MM.1S (cell line): ENCODE measurements at places on chromosomes 3 and 15.

DNA sequence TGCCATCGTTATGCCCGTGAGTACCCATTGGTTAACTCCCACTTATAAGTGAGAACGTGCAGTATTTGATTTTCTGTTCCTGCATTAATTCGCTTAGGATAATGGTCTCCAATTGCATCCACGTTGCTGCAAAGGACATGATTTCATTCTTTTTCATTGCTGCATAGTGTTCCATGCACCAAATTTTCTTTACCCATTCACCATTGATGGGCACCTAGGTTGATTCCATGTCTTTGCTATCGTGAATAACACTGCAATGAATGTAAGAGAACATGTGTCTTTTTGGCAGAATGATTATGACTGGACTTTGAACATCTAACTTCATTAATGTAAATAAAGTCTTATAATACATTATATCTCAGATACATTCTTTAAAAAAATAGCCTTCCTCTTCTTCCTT lies 169.6 kb upstream of the CDIN1 start:
- no peak for DNase-seq

DNA sequence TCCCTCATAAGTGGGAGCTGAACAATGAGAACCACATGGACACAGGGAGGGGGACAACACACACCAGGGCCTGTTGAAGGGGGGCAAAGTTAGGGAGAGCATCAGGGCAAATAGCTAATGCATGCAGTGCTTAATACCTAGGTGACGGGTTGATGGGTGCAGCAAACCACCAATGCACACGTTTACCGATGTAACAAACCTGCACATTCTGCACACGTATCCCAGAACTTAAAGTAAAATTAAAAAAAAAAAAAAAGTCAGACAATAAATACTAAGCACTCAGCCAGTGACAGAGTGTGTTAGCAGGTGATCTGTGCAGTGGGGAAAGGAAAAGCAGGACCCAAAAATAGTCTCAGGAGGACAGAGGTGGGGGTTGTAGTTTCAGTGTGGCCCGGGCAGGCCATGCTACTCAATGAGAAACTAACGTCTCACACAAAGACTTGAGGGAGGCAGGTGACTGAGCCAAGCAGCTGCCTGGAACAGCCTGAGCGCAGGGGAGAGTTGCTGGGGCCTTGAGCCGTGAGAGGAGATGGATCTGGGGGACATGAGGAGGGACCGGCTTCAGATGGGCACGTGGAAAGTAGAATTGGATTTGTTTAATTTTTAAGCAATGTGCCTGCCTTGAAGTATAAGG lies 18.4 kb downstream of the ANKDD1A start:
- peak; percentile 91 for DNase-seq

- no peak for DNase-seq
These were observed 139.3 kb downstream of the ADAMTS17 start for GRCh38 chr15:100202309-100202960.

- DNase-seq, result peak; percentile 45
These were observed 418.3 kb downstream of the OTOL1 start for GRCh38 chr3:161914703-161915417.

GRCh38 chr3:162353414-162353813 lies 856.8 kb downstream of the OTOL1 start:
- DNase-seq, result no peak

GRCh38 chr3:158460926-158461325 lies 110.1 kb upstream of the MLF1 start:
- DNase-seq, result no peak

- no peak for DNase-seq
These were observed 10.2 kb upstream of the HHATL start for GRCh38 chr3:42712688-42713372.

- no peak for DNase-seq
These were observed 67.9 kb upstream of the TMEM115 start for GRCh38 chr3:50427217-50427616.

- no peak for DNase-seq
These were observed 3.6 kb upstream of the RASL12 start for GRCh38 chr15:65071381-65071811.

DNA sequence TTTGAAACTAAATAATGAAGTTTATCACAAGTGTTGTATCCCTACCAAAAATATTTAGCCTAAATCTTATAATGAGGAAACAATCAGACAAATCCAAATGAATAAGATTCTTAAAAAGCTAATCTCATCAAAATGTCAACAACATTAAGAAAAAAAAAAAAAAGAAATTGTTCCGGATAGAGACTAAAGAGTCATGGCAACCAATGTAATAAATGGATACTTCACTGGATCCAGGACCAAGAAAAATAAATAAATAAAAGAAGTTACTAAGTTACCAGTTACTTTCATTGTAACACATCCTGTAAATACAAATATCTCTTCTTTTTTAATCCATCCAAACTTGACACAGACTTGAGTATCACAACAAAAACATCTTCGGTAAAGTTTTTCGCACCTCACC lies 607 bp downstream of the MRPL47 start:
- DNase-seq, result no peak

GRCh38 chr3:31695280-31696008 lies 162.7 kb downstream of the STT3B start:
- DNase-seq, result no peak

- no peak for DNase-seq
These were observed 6.7 kb downstream of the PLOD2 start for GRCh38 chr3:146154316-146154715.

GRCh38 chr15:71116942-71117341 lies 1.7 kb downstream of the THSD4 start:
- DNase-seq, result no peak

DNA sequence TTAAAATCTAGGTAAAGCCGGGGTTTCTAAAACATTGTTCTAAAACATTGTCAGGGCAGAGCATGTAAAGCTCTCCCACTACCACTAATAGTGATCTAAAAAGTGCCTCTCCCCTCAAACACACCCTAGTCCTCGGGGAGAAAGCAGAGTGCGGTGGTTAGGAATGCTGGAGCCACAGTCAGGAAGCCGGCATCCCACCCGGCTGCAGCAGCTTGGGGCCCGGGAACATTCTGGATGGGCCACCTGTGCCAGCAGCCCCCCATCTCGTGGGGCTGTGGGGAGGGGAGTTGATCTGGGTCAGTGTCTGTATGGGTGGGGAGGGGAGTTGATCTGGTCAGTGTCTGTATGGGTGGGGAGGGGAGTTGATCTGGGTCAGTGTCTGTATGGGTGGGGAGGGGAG lies 176.9 kb downstream of the APBA2 start:
- no peak for DNase-seq

DNA sequence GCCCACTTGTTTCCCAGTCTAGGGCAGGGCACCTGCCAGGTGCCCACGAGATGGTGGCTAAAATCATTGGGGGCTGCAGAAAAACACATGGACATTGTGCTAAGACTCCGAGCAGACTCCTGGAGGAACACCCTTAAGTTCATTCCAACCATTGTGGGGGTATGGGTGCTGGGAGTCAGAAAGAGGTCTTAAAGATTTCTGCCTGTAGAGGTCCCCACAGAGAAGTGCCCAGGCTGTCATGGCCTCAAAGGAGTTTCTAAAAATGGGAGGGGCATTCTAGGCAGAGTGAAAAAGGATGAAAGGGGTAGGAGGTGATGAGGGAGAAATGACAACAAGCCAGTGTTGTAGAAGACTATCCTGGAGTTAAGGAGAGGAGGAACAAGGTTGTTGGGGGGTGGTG lies 17.1 kb downstream of the RBP1 start:
- DNase-seq, result no peak

GRCh38 chr3:159025733-159026132 lies 223.9 kb downstream of the MFSD1 start:
- no peak for DNase-seq

DNA sequence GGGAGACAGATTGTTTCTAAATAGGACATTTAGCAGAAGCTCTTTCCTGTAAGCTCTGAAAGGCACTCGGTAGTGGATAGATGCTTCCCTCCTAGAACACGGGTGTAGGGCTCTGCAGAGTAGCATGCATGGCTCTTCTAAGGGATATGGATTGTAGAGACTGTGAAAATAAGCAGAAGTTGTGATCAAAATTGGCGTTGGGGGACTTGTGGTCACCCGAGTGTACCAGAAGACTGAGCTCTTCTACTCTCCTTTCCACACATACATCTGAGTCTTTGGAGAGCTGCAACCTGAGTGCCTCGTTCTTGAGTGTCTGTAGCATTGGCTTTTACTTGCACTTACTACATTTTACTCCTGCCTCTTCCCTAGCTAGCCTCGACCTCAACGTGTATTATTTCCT lies 197.7 kb downstream of the LPP start:
- DNase-seq, result no peak

- peak; percentile 56 for DNase-seq
These were observed 17.6 kb downstream of the ACAD11 start for GRCh38 chr3:132641837-132642538.

DNA sequence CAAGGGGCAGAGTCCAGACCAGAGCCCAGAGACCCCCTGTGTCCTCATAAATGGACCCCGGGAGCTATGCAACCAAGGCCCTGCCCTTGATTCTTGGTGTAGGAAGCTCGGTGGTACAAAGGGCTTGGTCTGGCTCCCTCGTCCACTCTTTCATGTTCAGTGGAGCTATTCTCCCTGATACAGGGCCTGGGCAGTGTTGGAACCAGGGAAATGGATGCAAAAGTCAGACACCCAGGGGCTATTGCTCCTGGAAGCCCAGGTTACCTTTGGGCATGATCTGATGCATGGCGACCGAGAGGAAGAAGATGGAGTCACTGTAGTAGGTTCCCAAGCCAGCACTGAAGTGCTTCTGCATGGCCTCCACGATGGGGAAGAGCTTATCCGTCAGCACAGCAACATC lies 44.5 kb downstream of the XXYLT1 start:
- peak; percentile 1 for DNase-seq

GRCh38 chr15:41848631-41849030 lies 10.0 kb downstream of the PLA2G4B start:
- DNase-seq, result no peak

GRCh38 chr3:5185093-5185673 lies 2.3 kb upstream of the EDEM1 start:
- DNase-seq, result peak; percentile 57

GRCh38 chr15:88747631-88748030 lies 55.6 kb upstream of the ACAN start:
- DNase-seq, result no peak

- DNase-seq, result no peak
These were observed 946.7 kb downstream of the ZPLD1 start for GRCh38 chr3:103381296-103382079.

GRCh38 chr3:330494-331115 lies 134.0 kb downstream of the CHL1 start:
- DNase-seq, result no peak

DNA sequence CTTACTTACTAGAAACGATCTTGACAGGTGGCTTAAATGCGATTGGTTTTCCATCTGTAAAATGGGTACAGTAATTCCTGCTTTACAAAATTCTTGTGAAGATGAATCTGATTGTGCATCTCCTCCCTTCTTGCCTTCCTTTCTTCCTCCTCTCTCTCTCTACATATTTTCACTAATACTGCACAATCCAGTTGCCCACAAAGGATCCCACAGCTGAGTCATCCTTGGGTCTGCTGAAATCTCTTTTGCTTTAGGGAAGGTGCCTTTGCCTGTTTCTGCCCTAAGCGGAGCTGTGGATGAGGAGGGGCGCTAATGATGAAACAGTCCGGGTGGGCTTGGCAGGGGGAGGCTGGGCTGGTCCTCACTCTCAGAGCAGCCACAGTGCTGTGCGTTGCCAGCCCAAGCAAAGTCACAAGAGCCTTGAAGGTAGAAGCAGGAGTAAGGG lies 46.1 kb downstream of the AMOTL2 start:
- no peak for DNase-seq

DNA sequence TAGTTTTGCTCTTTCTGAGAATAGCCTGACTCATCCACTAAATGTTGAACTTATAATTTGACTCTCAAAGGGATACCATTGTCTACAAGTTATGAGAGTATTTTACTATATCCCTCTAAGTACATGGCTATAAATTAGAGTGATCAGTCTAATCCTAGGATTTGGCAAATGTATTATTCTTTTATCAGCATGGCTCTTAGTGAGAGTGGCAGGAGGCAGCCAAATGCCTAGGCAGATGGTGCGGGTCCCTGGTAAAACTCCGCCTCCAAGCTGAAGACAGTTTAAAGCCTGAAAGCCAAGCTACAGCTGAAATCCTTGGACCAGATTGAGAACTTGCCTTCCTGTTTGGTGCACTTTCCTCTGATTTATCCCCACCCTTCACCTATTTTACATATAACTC lies 631.8 kb downstream of the SQOR start:
- no peak for DNase-seq

- no peak for DNase-seq
These were observed 93.7 kb downstream of the MCTP2 start for GRCh38 chr15:94324835-94325767.

GRCh38 chr3:62835554-62836236 lies 39.5 kb downstream of the CADPS start:
- DNase-seq, result peak; percentile 73

GRCh38 chr3:128489927-128490649 lies 2.9 kb downstream of the GATA2 start:
- no peak for DNase-seq

DNA sequence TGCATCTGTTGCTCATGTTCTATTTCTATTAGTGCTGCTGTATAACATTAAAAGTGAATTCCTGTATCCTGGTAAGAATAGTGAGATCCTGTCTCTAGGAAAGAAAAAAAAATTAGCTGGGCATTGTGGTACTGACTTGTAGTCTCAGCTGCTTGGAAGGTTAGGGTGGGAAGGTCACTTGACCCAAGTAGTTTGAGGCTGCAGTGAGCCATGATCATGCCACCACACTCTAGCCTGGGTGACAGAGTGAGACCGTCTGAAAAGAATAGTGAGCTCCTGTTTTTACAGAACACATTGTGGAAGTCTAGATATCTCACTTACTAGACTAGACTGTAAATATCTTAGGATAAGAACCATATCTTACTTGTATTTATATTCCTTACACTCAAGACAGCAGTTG lies 4.6 kb downstream of the ATP11B start:
- DNase-seq, result no peak

GRCh38 chr3:39900462-39901002 lies 91.1 kb downstream of the MYRIP start:
- no peak for DNase-seq

DNA sequence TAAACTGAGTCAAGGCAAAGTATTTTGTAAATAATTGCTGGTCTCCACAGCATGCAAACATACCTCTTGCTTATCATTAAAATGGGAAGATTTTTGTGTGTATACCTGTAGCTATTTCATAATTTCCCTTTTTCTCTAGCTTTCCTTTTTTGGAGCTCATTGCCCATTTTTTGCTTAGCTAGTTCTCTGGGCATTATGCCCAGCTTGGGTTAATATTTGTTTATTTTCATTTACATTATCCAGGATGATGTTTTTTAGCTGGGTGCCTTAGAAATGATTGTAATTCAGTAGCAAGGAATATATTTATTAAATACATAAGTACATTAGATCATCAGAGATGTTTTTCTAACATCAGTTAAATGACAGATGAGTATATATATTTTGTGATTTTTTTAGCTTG lies 1271.7 kb upstream of the GBE1 start:
- no peak for DNase-seq
